NCI-H2171 treated with DMSO at 0.1 percent for 48 hours (cell line): ENCODE measurements at places on chromosomes 1 and 21.

- DNase-seq = no peak
Measured at GRCh38 chr1:152169366-152170025, 10.5 kb upstream of the RPTN start.

DNA sequence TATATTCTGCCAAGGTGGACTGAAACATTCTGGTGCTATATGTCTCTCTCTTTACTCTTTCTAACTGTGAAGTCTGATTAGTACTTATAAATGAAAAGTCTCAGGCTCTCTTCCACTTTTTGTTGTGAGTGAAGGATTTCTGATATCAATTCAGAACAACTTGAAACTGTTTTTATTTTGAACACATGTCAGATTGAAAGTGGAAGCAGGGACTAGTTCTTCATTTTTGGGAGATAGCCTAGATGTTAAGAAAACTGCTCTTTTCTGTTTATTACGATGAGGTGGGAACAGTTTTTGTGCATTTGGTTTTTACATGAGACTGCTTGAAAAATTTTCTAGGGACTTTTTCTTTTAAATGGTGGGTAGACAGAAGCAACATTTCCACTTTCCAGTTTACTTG is 14.5 kb upstream of the GBP3 start:
- DNase-seq = no peak

- DNase-seq = peak; percentile 90
Measured at GRCh38 chr1:56578963-56579875, at the start of gene PLPP3. Gene PLPP3, minus strand, starts transcription at chr1:56579563. Its CDS starts 547 bp downstream, at chr1:56579016.

- peak; percentile 80 for DNase-seq
Measured at GRCh38 chr1:63617450-63617849, 24.2 kb downstream of the PGM1 start.

GRCh38 chr1:30378991-30379581 is 344.3 kb downstream of the MATN1 start:
- peak; percentile 15 for DNase-seq

GRCh38 chr1:24536391-24536840 is 19.5 kb upstream of the NCMAP start:
- DNase-seq = peak; percentile 45

- DNase-seq = no peak
Measured at GRCh38 chr1:31572323-31573104, 3.8 kb upstream of the TINAGL1 start.

DNA sequence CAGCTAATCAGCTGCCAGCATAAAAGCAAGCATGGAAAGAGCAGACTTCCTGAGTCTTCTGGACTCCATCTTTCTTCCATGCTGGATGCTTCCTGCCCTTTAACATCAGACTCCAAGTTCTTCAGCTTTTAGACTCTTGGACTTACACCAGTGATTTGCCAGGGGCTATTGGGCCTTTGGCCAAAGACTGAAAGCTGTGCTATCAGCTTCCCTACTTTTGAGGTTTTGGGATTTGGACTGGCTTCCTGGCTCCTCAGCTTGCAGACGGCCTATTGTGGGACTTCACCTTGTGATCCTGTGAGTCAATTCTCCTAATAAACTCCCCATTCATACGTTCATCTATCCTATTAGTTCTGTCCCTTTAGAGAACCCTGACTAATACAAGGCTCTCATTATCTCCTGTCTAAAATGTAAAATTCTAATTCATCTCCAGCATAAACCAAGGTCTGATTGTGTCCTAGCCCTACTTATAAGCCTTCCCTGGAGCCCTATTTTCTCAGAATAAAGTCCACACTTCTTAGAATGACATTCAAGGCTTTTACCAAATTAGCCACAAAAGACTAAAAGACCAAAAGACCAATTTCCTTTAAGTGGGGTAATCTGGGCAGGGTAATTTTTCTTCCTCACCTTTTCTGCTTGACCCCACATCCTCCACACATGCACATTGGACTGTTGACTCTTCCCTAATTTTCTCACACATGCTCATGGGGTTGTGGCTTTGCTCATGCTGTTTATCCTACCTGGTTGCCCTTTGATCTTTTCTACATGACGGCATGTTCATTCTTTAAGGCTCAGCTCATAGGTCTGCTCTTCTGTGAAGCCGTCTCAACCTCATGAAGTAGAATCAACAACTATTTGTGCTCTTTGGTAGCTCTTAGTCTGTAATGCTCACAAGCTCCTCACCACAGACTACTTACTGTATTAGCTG is 18.1 kb upstream of the ENAH start:
- DNase-seq = no peak

DNA sequence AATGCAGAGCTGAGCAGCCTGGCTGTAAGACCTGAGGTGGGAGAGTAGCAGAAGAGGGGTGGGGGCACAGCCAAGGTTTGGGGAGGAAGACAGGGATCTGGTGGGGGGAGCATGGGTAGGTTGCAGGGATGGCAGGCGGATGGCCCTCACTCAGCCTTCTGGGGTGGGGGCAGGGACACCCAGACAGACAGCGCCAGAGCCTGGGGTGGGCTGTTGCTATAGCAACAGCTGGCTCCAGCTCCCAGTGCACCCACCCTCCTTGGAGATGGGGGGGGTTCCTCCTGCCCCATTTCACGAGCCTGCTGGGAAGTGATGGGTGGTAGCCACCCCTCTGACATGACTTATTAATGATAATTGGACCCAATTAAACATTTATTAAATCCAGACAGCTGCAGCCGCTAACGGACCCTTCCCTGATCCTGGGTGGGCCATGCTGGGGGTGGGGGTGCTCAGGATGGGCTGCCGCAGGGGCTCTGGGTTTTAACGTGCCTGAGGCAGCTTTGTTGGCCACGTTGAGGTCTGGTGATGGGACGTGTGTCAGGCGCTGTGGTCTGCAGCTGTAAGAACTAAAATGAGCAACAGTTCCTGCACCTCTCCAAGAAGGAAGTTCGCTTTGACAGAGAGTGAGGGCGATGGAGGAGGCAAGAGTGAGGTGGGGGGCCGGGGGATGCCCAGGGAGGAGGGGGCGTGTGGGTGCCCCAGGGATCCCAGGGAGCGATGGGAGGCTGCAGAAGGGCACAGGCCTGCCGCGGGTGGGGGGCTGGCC is 19.4 kb downstream of the AGRN start:
- no peak for DNase-seq

DNA sequence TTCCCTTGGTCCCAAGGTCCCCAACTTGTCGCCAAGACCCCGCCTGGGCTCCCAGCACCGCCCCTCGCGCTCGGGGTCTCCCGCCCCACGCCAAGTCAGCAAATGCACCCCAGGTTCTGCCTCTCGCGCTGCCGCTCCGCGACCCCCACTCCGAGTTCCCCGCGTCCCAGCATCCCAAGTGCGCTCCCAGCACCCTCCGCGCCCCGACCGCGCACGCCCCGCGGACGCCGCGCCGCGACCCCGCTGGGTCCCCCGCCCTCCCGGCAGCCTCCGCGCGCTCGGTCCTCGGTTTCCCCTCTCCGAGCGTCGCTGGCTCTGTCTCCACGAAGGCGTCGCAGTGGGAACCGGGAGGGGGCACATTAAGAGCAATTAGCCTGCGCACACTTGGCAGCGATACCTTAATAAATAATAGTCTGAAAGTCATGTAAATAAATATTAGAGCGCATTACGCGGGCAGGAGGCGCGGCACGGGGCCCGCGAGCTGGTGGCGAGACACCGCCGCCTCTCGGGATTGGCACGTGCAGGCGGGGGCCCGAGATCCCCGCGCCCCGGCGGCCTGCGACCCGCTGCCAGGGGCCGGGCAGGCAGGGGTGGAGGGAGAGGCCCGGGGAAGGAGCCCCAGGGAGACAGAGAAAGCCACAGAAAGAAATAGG is 75.9 kb downstream of the VWA5B1 start:
- DNase-seq = peak; percentile 35

DNA sequence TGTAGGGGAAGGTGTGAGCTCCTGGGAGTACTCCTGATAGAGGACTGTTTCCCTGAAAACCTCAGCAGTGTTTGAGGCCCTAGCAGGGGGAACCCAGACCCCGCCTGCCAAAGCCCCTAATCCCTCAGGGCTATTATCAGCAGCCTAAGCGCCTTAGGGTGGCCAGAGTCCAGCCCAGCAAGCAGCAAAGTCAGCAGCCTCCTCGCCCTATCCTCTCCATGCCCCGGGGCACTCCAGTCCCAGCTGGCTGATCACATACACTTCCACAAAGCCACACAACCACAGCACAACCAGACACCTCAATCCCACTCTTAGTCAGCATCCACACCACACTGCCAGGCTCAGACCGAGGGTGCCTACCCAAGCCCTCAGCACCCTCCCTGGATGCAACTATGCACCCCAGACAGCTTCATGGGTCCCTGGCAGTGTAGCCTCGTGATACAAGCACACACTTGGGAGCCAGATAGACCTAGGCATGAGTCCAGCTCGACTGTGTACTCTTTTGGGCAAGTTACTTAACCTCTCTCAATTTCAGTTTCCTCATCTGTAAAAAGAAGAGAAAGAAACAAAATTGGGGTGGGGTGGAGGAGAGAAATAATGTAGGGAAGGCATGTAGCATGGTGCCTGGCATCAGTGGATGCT is 7.1 kb downstream of the IGSF9 start:
- no peak for DNase-seq

DNA sequence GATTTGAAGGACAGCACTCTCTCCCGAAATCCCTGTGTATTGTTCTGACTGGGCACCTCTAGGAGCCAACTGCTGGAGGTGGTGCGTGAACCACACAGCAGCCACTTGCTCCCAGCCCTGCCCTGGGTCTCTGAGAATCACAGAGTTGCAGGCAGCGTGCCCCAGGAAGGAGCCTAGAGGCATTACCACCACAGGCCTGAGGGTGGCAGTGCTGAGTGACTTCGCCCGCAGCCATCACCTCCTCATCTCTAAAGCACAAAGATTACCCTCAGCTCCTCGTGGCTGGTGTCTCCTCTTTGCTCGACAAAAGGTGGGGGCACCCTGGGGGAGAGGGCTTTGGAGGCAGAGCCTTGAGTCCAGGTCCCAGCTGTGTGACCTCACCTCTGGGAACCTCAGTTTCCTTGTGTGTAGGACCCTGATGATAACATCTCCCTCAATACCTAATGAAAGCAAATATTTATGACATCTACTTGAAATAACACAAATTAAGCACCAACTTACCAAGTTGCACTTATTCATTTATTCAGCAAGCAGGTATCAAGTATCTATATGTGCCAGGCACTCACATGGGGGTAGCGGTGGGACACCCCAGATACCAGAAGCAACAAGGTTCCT is 86.3 kb downstream of the VWA5B1 start:
- DNase-seq = peak; percentile 34

DNA sequence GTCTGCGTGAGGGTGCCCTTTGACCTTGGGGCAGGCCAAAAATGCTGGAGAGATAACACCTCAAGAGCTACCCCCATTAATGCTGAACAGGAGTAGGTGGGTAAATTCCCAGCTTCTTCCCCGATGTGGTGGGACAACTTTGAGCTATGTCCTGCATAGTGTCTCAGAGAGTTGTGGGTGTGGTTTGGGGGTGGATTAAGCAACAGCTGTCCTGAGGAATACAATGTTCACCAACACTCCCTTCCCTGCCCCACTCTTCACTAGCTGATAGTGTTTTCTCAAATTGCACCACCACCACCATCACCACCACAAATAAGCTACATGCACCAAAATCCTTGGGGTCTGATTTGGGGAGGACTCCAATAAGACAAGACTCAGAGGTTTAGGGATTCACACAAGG is 258.4 kb downstream of the HLX start:
- no peak for DNase-seq

DNA sequence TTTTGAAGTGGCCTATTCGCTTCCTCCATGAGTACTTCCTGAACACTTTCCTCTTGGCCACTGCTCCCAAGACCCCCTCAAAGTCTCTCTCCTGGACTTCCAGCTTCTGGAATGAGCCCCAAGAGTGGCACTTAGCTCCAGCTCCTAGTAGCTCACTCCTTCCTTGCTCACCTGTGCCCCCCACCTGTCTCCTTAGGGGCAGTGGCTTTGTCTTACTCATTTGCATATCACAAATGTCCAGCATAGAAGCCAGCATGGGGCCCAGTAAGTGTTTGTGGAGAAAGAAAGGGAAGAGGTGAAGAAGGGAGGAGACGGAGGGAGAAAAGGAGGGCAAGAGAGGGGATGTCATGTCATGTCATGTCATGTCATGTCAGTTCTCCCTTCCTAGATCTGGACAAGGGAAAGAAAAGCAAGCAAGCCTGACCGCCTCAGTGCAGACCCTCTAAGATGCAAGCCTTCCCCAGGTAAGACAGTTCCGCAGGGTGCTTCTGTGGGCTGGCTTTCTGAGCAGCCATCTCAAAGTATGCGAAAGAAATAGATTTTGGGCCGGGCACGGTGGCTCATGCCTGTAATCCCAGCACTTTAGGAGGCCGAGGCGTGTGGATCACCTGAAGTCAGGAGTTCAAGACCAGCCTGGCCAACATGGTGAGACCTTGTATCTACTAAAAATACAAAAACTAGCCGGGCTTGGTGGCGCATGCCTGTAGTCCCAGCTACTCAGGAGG is 6.9 kb upstream of the MX1 start:
- no peak for DNase-seq

- DNase-seq = no peak
Measured at GRCh38 chr1:29397256-29397590, 160.9 kb downstream of the PTPRU start.

GRCh38 chr1:247430434-247430833 is 14.5 kb downstream of the NLRP3 start:
- no peak for DNase-seq

GRCh38 chr1:219177363-219177762 is 3.7 kb downstream of the LYPLAL1 start:
- no peak for DNase-seq

- DNase-seq = no peak
Measured at GRCh38 chr1:45862008-45862407, 58.6 kb downstream of the MAST2 start.

DNA sequence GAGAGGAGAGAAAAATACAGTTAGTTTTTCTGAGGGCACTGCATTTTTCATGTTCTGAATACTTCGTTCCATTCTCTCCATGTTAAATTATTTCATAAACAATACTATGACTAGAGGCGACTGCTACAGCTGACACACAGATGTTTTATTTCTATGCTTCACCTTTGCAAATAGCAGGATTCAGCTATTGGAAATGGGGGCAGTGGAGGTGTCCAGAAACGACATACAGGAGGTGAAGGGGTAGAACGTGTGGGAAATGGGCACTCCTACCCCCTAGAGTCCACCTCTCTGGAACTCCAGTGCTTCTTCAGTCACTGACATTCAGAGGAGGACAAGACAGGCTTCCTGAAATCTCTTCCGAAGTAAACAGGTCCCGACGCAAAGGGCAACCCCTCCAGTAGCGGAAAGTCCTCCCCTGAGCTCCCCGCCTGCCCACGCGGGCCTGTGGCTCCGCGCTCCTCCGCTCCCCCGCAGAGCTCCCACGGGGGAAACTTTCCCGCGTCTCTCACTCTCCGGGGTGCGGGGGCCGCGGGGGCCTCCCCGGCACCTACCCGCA is 480 bp downstream of the DPYD start:
- peak; percentile 34 for DNase-seq

GRCh38 chr1:31792116-31792515 is 23.7 kb downstream of the SPOCD1 start:
- no peak for DNase-seq

GRCh38 chr1:110032327-110032726 is 2.1 kb upstream of the STRIP1 start:
- DNase-seq = no peak

- no peak for DNase-seq
Measured at GRCh38 chr1:245488346-245489129, 333.8 kb downstream of the KIF26B start.
